AML-193 (cell line): ENCODE measurements at places on chromosomes 16 and 17.

DNA sequence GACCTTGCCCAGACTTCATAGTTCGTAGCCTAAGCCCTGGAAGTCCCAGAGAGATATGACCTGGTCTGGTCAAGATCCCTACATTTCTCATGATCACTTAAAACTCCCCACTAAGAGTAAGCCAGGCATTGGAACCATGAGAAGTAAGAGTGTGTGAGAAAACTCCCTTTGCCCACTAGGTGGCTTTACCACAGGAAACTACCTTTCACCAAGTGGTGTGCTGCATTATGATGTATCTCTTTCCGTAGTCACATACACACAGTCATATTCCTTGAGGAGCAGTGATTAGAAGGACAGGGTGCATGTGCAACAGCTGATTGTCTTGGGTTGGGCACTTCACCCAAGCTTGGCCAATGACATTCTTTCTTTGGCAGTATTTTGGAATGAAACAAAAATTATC, 639.3 kb downstream of the KCNJ2 start:
- DNase-seq = no peak

DNA sequence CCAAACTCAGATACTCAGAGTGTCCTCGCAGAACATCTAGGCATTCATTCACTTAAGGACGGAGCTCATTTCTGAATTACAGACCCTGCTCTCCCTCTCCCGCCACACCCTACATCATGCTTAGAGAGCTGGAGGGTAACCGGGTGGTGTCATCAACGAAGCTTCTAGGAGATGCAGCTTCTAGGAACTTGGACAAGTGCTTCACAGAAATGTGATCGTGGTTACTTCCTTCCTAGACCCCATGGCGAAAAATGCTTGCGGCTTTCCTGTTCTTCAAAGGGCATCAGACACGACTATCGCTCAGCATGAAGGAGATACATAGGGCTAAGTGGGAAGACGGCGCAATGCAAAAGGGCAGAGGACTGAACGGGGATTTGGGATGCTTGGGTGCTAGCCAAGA, 126.8 kb downstream of the ZFHX3 start:
- peak; percentile 34 for DNase-seq

DNA sequence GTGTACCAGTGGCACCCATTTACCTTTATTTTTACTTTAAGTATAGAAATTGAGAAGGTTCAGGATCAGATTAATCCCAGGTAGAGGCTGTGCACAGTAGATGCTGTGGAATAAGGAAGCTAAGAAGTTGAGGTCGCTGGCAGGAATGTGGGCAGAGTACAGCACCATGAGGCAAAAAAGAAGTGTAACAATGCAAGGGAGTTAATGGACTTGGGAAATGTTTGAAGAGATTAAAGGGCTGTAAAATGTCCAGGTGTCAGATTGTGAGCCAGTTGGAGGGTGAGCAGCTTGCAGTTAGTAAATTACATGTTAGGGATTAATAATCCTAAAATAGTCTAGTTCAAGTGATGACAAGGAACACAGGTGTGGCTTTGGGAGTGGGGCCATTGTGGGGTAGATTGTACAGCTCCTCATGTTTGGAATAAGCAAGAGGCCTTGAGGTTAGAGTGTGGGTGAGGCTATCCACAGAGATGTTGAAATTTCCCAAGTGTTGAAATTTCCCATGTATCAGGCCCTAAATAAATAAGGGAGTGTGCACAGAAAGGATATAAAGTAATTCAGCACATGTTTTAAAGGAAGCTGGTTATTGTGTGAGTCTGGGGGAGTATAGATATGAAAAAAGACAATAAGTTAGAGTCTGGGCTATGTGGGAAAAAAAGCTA, 21.5 kb downstream of the TAT start:
- DNase-seq = no peak

- no peak for DNase-seq
Observed at GRCh38 chr16:66434619-66435430, 7.7 kb downstream of the BEAN1 start.
